Stimulated activated CD8-positive, alpha-beta memory T cell treated with anti-CD3 and anti-CD28 coated beads, Interleukin-2, amount 100 ng/mL, for 48 hours (primary cell): ENCODE measurements at places on chromosomes 3 and 15.
A peak's percentile ranks its signal among the peaks of the same experiment; 100 is the strongest.

DNA sequence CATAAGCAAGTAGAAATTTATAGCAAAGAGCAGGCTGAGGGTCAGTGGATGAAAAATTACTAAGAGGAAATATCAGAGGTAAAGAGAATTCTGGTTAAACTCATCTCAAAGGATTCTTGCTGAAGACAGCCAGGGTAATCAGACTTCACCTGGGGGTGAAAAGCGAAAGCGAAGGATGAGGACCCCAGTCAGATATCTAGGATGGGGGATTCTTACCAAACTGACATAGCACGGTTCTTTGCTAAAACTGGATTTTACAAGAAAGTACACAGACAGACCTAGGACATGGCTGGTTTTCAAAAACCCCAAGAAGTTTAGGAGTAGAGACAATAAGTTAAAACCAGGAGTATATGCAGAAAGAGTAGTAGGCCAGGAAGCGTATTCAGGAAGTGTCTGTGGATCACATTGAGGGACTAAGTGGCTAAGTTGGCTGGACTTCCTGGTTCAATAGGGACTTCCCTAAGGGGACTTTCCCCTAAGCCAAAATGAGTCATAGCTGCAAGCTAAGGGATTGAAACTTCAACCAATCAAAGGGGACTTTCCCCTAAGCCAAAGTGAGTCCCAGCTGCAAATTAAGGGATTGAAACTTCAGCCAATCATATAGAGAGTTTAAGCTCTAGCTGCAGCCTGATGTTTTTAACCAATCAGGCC, 2.4 kb upstream of the CFAP91 start:
- DNase-seq = no peak

DNA sequence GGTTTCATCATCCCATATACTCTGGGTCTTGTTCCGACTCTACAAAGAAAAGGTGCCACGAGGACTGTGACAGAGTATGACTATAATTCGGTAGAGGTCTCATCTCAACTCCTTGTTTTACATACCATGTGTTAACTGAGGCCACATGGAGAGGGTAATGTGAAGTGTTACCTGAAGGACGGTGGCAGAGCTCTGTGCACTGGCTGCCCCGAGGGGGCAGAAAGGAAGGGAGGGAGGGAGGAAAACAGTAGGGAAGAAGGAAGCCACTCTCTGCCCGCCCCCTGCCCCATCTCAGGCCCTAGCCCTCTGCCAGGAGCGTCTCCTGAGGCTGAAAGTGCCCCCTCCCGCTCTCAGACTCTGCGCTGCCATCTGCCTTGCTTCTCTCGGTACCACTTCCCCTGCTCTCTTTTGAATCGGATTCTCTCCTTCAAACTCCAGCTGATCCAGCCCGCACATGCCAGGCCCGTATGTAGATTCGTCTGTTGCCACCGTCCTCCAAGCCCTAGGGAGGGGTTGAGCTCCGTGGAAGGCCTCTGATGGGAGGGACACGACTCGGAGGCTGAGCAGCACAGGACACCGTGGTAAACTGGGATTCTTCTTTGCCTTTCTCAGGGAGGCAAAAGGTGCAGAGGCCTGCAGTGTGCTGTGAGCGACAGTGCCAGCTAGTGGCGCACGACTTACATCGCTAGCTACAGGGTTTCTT, 70.5 kb upstream of the ATP10A start:
- DNase-seq = peak; percentile 48

DNA sequence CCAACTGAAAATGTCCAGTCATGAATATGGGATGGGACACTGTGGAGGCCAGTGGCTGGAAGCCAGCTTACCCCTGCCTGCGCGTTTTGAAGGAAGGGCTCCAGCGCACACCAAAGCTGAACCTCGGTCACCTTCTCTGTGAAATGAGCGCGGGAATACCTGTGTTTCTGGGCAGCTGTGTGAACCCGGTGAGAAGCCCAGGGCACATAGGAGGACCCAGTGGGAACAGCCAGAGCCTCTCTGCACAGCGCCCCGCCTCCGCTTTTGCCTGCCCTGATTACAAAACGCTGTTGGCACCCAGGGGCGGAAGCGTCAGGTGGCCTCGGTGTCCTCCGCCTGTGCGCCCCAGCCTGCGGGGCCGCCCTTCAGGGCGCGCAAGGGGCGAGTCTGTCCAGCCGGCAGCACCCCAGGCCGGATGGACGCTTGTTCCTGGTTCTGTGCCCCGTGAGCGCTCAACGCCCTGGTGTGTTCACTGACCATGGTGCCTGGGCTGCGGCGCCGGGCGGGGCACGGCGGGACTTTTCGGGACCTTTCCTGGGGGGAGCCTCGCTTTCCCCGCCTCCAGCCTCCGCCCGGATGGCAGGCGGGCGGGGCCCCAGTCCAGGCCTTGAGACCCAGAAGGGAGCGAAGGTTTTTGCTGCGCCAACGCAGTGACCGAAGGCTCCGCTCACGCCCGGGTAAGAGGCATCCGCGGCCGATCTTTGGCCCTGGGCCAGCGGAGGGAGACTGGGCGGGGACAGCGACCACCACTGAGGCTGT, at the start of gene SQOR:
Gene SQOR, plus strand, starts transcription at position 598 of the 759 bp plus-strand sequence. CDS start 23,895 bp downstream, outside the sequence.
- DNase-seq = peak; percentile 58

DNA sequence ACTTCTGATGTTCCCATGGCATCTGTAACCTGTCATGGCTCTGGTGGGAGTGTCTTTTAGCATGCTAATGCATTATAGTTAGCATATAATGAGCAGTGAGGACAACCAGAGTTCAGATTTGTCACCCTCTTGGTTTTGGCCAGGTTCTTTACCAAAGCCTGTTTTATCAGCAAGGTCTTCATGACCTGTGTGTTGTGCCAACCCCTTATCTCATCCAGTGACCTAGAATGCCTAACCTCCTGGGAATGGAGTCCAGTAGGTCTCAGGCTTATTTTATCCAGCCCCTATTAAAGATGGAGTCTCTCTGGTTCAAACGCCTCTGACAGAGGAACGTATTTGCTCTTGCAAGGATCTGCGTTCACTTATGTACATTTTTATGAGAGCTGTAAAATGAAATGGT, 60.3 kb upstream of the UTS2B start:
- DNase-seq = no peak

- DNase-seq = no peak
Observed at GRCh38 chr3:171374661-171375285, 85.4 kb downstream of the TNIK start.

DNA sequence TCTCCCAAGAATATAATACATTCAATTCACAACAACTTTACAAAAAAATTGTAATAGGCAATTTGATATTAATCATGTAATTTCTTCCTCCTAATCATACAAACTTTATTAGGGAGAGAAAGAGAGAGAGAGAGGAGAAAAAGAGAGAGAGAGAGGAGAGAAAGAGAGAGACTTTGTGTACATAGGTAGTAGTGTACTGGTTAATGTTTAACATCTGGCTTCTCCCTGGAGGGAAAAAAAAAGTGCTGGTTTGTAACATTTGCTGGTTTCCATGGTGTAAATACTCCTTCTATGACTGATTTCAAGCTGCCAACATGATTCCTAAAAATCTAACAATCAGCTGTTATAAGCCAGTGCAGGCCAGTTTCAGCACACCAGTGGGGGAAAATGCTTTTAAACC, 98.0 kb upstream of the ARHGEF26 start:
- DNase-seq = no peak

DNA sequence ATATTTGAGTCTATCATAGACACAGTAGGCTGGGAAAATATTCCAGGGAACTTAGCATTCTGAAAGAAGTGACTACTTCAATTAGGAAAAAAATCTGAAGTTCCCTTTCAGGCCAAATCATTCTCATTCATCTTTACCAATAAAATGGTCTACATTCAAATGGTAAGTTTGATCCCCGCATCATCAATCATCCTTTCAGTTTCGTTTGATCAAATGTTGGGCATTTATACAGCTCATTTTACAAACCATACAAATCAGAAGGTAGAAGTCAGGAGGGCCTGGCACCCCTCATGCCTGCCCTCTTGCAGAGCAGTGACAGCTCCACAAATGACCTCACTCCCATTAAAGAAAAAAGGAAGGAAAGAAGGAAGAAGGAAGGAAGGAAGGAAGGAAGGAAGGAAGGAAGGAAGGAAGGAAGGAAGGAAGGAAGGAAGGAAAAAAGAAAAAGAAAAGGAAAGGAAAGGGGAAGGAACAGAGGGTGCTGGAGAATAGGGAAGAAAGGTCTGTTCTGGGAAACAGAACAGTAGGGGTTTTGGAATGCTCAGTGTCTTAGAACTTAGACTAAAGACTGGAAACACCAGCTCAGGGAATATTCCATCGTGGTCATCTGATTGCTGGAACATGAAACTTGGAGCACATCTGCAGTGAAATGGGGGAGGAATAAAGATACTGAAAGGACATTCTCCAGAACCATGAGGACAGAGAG, 86.1 kb downstream of the XXYLT1 start:
- DNase-seq = no peak

DNA sequence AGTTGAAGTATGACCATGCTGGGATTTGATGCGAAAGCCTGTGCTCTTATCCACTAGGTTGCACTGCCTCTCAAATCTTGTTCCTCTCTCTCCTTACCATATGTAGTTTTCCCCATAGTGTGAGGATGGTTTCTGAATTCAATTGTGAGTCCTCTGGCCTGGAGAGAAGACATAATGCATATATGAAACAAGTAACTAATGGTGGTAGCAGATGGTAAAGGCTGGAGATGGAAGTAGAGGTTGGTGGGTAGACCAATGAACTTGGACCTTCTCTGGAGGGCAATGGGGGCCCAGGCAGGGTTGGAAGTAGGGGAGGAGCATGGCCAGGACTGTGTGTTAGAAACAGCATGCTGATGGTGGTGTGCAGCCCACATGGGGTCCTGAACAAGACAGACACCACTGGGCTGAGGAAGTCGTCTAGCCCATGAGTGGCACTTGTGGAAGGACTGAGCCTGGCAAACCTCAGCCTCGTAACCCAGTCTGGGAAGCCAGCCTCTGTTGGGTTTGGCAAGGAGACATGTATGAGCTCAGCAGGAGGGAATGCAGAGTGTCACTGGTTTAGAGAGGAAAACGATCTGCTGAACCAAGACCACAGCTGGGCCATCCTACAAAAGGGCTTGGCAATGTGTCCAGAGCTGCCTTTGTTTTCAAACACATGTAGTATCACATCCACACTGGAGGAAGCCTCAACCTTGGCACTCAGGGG, 18.5 kb upstream of the LMCD1 start:
- no peak for DNase-seq

DNA sequence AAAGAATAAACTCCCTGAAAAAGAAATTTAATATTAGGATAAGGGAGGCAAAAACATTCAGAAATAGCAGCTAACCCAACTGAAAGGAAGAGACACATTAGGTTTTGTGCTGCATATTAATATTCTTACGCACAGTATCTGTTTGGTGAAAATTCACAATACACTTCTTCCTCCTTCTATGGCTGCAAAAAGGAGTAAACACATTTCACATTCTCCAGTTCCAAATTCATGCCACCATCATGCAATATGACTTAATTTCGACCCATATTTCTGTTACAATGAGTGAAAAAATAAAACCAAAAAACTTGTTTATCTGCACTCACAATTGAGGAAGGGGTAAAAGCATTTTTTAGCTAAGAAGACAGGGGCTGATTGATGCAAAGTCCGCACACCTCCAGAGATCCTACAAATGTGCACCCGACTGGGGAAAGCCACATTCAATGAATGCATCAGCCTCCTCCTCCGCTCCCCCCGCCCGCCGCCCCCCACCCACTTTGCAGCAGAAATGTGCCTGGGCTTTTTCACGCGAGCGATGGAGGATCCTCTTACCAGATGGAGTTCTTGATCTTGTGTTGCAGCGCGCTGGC, 1.0 kb downstream of the RFX7 start:
- no peak for DNase-seq

DNA sequence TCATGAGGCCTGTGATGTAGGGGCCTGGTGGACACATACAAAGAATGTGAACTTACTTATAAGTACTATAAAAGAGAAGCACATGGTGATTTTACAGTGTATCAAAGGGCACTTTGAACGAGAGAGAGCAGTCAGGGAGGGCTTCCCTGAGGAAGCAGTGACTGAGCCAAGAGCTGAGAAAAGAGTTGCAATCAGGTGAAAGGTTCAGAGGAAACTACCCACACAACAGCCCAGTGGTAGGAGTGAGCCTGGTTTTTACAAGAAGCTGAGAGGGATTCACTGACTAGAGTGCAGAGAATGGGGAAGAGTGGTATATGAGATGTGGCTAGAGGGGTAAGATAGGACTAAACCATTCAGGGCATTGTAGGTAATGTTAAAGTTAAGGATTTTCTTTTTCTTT, 57.1 kb downstream of the CALML4 start:
- no peak for DNase-seq

DNA sequence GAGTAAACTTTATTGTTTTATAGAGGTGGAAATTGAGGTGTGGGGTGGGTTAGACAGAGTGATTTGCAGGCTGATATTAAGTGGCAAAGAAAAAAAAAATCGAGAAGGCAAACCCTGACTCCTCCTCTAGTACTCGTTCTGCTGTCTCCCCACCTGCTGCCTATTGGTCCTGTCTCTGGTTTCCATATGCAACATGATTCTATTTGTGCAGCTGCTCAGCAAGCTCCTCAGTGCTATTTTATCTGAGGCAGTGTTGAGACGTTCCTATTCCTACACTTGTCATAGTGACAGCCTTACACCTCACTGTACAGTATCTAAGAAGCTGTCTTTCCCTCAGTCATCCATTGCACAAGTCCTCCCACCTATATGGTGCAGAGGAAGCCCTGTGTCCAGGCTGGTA, 45.1 kb downstream of the RSL24D1 start:
- DNase-seq = no peak

DNA sequence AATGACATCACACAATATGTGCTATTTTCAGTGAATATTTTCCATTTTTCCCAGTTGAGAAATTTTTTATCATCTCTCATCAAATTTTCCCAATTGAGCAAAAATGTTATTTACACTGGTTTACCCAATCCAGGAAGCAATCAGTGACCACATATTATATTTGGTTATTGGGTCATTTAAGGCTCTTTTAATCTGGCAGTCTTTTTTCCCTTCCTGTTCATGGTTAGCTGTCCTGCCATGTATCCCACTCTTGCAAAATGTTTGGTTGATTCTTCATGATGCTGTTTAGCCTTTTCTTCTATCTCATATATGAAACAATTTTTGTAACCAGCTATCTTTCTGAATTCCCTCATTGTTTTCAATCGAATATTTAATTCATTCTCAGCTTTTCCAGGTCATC, 626.0 kb downstream of the RBMS3 start:
- DNase-seq = no peak

DNA sequence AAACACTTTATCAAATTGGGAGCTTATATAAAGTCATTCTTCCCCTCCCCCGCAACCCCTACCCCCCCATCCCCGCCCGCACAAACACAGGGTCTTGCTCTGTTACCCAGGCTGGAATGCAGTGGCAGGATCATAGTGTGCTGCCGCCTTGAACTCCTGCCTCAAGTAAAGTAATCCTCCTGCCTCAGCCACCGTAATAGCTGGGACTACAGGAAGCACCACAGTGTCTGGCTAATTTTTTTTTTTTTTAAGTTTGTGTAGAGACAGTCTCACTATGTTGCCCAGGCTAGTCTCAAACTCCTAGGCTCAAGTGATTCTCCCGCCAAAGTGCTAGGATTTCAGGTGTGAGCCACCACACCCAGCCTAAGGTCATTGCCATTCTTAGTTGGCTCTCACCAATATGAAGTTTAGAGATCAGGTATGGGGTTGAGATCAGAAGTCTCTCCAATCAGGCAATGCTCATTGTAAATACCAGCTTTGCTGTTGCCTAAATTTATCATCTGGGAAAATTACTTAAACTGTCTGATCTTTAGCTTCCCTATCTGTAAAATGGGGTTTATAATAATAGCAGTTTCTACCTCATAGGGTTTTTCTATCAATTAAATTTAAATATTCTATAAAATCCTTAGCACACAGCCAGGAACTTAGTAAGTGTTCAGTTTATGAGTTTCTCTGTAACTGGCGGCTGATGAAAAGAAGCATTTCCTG, 60.3 kb downstream of the TGFBR2 start:
- no peak for DNase-seq
